ENCODE measurements at places on chromosomes 13 and 19. TPM values are rescaled to one million over a fixed set of nuclear protein-coding genes. Genes with fewer than 3 reads are reported as not detected.

PARP4 gene
- 76.0 TPM for total RNA-seq

ZNF560 gene
- not detected for total RNA-seq

PEG3 gene
- total RNA-seq: 0.34 TPM

RNF17 gene
- total RNA-seq: not detected

CTXN1 gene
- 56.0 TPM for total RNA-seq

PSG3 gene
- total RNA-seq: not detected

WDFY2 gene
- 6.1 TPM for total RNA-seq

SIAH3 gene
- not detected for total RNA-seq

PCSK4 gene
- 11.1 TPM for total RNA-seq

ZNF790 gene
- 0.32 TPM for total RNA-seq

ANGPTL4 gene
- 54.8 TPM for total RNA-seq

RPL36 gene
- 1,504 TPM for total RNA-seq

APOC4 gene
- not detected for total RNA-seq

FGF22 gene
- total RNA-seq: 1.5 TPM

CYP4F11 gene
- 17.9 TPM for total RNA-seq

SLC1A6 gene
- total RNA-seq: not detected

RNF225 gene
- 1.2 TPM for total RNA-seq

ODAD3 gene
- 0.52 TPM for total RNA-seq

KLK14 gene
- total RNA-seq: 0.76 TPM

ZNF443 gene
- 2.9 TPM for total RNA-seq

CLDN10 gene
- not detected for total RNA-seq

ZNF728 gene
- not detected for total RNA-seq

SLC6A16 gene
- 5.0 TPM for total RNA-seq

C19orf38 gene
- 0.74 TPM for total RNA-seq

CEBPA gene
- 7.0 TPM for total RNA-seq

KLF2 gene
- 39.4 TPM for total RNA-seq

HAUS5 gene
- total RNA-seq: 31.7 TPM

PTGER1 gene
- total RNA-seq: 1.1 TPM

ZNF837 gene
- 3.2 TPM for total RNA-seq

IZUMO2 gene
- total RNA-seq: not detected

LHB gene
- 3.7 TPM for total RNA-seq

ZBTB32 gene
- total RNA-seq: not detected

ZSWIM9 gene
- total RNA-seq: 10.2 TPM

KCTD4 gene
- total RNA-seq: not detected

MAP4K1 gene
- total RNA-seq: 9.1 TPM

FXYD3 gene
- total RNA-seq: 17.4 TPM

Measured in HCT116 (cell line).